ENCODE measurements at places on chromosomes 12 and 14.

GRCh38 chr12:96864335-96864734 is 42.7 kb upstream of the NEDD1 start:
- no peak overlapping the region for H3K4me3 ChIP-seq
- no peak for DNase-seq
- H3K36me3 ChIP-seq, result no peaks in the 10 kb centered on the region
- no peaks in the 10 kb centered on the region for H3K27me3 ChIP-seq
- no peaks in the 10 kb centered on the region for H3K4me1 ChIP-seq

DNA sequence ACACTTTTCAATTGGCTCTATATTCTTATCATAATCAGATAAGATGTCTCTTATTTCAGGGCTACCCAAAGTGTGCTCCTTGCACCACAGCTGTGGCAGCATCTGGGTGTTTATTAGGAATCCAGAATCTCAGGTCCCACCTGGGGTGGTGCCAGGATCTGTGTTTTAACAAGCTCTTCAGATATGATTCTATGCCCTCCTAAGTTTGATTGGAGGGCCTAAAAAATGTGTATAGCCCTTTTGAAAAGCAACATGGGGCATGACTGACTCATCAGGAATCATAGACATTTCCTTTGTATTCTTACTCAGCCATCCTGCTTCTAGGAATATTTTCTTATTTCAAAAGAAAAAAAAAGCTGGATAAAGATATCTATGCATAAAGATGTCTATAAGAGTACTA is 103.1 kb downstream of the HELB start:
- H3K27me3 ChIP-seq, result no peaks in the 10 kb centered on the region
- no peaks in the 10 kb centered on the region for H3K36me3 ChIP-seq
- no peak overlapping the region for H3K4me3 ChIP-seq
- DNase-seq, result no peak

DNA sequence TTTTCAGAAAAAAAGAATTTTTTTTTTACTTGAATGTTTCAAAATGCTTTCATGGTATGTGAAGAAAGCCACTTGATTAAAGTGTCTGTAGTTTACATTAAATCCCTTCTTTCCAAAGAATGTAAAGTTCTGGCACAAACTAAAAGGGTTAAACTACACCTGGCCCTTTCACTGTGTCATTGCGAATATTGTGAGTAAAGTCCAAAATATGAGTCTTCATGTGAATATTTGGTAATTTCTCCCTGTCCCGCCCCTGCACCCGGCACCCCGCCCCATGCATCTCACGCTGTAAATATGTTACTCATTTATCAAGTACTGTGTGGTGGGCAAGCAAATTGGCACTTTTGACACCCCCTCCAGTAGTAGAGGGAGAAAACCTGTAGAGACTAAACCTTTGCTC is 274.7 kb downstream of the TTC6 start:
- H3K4me3 ChIP-seq, result no peak overlapping the region
- no peaks in the 10 kb centered on the region for H3K4me1 ChIP-seq
- H3K27me3 ChIP-seq, result no peaks in the 10 kb centered on the region
- no peak for DNase-seq
- no peak overlapping the region for H3K27ac ChIP-seq

DNA sequence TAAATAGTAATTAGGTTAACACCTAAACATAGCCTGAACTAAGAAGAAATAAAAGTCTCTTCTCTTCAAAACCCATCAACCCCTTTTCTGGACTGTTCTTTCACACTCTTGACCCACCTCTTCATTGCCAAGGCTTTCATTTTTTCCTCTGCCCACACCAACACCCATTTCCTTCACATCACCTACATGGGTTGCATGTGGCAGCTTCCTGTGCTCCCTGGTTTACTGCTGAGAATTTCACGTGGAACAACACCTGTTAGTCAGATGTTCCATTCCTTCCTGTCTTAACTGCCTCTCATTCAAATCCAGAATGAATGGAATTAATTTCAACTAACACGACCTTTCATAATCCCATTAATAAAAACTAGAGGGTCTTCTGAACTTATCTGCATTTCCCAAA is 157.3 kb downstream of the BCAT1 start:
- no peak overlapping the region for H3K4me3 ChIP-seq
- no peak overlapping the region for H3K27ac ChIP-seq
- H3K36me3 ChIP-seq, result no peaks in the 10 kb centered on the region

DNA sequence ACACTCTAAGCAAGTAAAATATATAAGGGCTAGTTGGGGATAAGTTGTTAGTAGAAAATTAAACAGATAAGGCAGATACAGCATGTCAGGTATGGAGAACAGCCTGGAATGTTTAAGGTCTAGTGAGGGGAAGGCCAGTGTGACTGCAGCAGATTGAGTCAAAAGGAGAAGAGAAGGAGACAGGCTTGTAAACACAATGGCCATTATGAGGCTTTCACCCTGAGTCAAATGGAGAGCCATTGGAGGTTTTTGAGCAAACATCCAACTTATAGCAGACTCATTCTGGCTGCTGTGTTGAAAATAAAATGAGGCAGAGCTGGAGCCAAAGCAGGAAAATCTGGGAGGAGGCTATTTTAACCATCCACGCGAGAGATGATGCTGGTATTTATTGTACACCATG is 142.0 kb downstream of the DUSP6 start:
- peaks cover 4% of the 10 kb centered on the region for H3K4me1 ChIP-seq
- H3K36me3 ChIP-seq, result no peaks in the 10 kb centered on the region
- H3K27ac ChIP-seq, result no peak overlapping the region
- no peak for DNase-seq

GRCh38 chr12:61629702-61630101 is 630.5 kb upstream of the USP15 start:
- no peak overlapping the region for H3K4me3 ChIP-seq
- no peak for DNase-seq
- H3K4me1 ChIP-seq, result no peaks in the 10 kb centered on the region

DNA sequence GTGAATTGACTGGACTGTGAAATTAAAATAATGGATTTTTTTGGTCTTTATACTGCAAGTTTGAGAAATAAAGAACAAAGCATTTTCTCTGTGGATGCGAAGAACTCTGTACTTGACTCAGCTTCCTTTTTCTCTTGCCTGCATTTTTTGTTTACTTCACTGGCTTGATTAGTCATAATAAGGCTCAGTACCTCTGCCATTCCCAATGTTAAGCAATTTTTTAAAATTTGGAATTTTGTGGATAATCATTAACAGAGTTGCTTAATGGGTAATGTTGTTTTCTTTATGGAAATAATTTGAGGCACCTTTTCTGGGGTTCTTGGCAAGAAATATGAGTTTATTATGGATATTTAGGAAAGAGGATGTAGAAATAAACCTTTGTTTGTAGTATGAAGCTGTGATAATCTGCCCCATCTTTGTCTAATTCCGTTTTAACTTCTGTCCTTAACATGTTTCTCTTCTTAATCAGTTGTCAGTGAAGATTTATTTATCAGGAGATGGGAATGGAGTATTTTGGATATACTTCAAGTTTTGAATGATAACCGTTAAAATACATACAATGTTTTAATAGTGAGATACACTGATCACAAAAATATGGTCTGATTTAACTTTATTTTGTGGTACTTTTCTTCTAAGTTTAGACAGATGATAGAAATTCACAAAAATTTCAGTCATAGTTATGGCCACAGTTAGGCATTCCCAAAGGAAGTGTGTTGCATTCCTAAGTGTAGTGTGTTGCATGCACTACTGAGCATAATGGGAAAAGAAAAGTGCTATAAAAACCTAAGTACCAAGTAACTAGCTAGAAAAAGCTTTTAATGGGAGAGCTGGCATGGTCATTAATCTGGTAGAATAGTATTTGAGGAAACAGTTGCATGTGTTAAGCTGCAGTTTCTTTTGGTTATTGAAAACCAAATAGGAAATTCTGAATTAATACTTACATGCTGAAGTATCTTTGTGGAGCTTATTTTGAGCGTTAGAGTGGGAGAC is 27.7 kb downstream of the WNK1 start:
- no peaks in the 10 kb centered on the region for H3K36me3 ChIP-seq
- no peak for DNase-seq
- H3K4me1 ChIP-seq, result peaks cover 40% of the 10 kb centered on the region

DNA sequence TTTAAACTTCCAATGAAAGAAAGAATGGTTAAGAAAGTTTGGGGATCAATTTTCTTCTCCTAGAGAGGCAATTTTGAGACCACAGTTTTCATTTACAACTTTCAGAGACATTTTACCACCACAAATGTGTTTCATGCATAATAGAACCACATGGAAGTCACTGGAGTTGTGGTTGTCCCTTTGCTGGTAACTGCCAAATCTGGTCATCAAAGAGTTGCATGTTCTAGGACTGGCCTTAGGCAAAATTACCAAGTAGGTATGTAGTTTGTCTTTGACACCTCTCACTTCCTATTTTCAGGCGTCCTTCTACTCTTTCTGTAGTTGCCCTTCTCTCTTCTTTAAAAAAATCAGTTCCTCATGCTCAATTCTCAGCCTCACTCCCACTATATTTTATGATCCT is 54.3 kb upstream of the TMX1 start:
- no peaks in the 10 kb centered on the region for H3K27me3 ChIP-seq
- H3K4me3 ChIP-seq, result no peak overlapping the region
- H3K27ac ChIP-seq, result no peak overlapping the region
- no peaks in the 10 kb centered on the region for H3K36me3 ChIP-seq
- H3K4me1 ChIP-seq, result no peaks in the 10 kb centered on the region

- no peaks in the 10 kb centered on the region for H3K4me1 ChIP-seq
- H3K4me3 ChIP-seq, result no peak overlapping the region
- no peaks in the 10 kb centered on the region for H3K36me3 ChIP-seq
- H3K27ac ChIP-seq, result no peak overlapping the region
These were observed 30.1 kb upstream of the TSPAN11 start for GRCh38 chr12:30896461-30896860.

- H3K36me3 ChIP-seq, result no peaks in the 10 kb centered on the region
- H3K4me1 ChIP-seq, result peaks cover 11% of the 10 kb centered on the region
- no peaks in the 10 kb centered on the region for H3K27me3 ChIP-seq
- peak overlapping the region; percentile 31 for H3K27ac ChIP-seq
- no peak overlapping the region for H3K4me3 ChIP-seq
These were observed 15.8 kb upstream of the KRT7 start for GRCh38 chr12:52217223-52217622.

DNA sequence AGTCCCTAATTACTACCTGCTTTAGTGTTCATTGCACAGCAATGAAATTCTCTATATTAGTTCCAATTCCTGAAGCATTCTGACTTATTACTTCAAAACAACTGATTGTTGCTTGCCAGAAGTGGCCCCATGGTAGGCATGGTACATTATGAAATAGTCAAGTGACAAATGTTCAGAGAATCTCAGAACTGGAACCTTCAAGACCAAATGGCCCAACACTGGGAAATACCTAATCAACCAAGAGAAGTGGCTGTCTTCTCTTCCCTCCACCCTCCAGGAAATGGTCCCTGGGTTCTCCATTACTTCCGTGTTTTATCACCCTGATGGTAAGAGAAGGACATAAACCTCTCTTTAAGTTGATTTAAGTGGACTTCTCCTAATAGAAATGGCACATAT is 49.9 kb downstream of the ITPR2 start:
- H3K4me3 ChIP-seq, result no peak overlapping the region
- no peaks in the 10 kb centered on the region for H3K4me1 ChIP-seq
- no peaks in the 10 kb centered on the region for H3K36me3 ChIP-seq
- no peaks in the 10 kb centered on the region for H3K27me3 ChIP-seq
- DNase-seq, result no peak

DNA sequence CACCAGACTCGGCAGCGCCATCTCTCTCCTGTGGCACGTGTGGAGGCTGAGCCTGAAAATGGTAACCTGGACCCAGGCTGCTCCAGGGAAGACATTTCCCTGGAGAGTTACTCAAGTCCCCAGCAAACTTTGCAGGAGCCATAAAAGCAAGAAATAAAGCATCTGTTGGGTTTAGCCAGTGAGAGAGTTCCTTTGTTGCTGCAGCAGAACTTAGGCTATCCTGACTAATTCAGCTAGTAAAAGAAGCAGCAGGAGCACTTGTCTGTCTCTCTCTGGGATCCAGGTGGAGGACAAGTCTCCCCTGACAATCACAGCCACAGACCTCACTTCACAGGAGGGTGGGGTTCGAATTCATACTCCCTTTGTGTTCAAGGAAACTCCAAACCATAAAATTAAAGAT is 79.2 kb upstream of the DIO3 start:
- no peak overlapping the region for H3K4me3 ChIP-seq
- H3K27me3 ChIP-seq, result no peaks in the 10 kb centered on the region
- H3K36me3 ChIP-seq, result no peaks in the 10 kb centered on the region
- no peak for DNase-seq
- no peaks in the 10 kb centered on the region for H3K4me1 ChIP-seq

DNA sequence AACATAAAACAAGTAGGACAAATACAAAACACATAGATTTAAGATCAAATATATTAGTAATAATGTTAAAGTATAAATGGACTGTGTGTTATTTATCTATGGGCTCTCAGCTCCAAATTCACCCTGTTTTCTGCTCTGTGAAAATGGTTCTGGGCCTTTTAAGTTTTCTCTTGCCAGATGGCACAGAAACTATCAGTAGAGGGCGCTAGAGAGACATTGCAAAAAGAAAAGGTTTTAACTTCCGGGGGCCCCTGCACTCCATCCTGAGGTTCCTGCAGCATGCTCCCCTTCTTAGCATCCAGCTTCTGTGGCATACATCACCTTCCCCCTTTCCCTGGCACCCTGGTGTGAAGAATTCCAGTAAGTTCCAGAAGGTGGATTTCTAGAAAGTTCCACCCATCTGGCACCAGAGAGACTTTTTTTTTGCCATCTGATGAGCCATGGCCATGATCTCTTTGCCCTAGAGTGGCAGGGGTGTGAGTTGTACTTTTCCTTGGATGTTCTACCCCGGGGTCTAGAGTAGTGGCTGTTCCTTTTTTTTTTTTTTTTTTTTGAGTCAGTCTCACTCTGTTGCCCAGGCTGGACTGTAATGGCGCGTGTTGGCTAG is 29.3 kb downstream of the ZCRB1 start:
- H3K27ac ChIP-seq, result no peak overlapping the region
- no peak for DNase-seq
- no peaks in the 10 kb centered on the region for H3K27me3 ChIP-seq
- no peaks in the 10 kb centered on the region for H3K36me3 ChIP-seq
- H3K4me1 ChIP-seq, result no peaks in the 10 kb centered on the region

Measured in ascending aorta (tissue), 2 donors.